ENCODE measurements at places on chromosomes 3 and 15.

GRCh38 chr3:57919987-57920386, 88.2 kb upstream of the FLNB start:
- peak; percentile 41 for DNase-seq

DNA sequence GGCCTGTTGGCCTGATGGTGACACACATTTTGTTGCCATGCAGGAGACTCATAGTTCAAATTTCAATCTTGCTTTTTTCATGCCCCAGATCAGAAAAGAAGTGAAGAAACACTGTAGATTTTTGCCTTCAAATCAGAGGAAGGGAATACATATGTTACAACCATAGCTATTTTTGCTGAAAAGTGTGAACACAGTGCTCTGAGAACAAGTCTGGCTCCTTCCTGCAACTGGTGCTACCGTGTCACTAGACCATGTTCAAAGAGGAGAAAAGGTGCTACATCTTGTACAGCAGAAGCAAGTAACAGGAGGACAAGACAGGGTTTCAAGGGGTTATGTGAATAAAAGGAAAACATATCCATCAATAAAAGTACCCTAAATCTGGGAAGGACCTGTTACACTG, 44.6 kb downstream of the CD47 start:
- no peak for DNase-seq

GRCh38 chr3:81197386-81197785, 564.1 kb downstream of the GBE1 start:
- no peak for DNase-seq

- DNase-seq, result no peak
Measured at GRCh38 chr3:123342631-123343080, 106.2 kb downstream of the ADCY5 start.

DNA sequence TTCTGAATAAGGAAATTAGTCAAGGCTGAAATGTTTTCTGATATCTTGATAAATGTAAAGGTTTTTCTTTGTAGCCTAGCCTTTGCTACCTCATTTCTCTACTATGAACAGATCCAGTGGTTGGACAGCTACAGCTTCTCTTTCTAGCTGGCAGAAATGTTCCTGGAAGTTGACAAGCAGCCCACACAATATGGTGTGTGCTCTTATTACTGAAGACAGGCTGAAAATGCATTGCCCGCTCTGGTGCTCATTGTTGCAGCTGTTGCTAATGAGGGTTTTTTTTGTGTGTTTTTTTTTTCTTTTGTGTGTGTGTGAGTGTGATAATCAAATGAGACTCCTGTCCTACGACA, 844.3 kb upstream of the SEMA6D start:
- DNase-seq, result no peak

DNA sequence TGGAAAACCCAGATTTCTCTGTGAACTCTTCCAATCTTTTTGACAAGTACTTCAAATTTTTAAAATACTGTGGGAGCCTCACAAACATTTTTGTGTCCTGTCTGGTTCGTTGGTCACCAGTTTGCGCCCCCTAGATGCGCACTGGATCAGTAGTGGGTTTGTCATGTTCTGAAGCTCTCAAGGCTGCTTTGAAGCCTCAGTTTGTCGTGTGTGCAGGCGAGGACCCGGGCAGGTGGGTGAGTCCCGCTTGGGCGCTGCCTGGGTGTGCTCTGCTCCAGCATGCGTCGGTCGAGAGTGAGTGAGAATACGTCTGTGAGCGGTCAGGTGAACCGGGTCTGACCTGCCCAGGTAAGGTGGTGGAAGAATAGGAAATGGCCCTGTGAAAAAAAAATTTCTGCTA, 17.3 kb upstream of the AEN start:
- no peak for DNase-seq

- DNase-seq, result no peak
Measured at GRCh38 chr15:40964634-40965033, 11.4 kb downstream of the CHAC1 start.

DNA sequence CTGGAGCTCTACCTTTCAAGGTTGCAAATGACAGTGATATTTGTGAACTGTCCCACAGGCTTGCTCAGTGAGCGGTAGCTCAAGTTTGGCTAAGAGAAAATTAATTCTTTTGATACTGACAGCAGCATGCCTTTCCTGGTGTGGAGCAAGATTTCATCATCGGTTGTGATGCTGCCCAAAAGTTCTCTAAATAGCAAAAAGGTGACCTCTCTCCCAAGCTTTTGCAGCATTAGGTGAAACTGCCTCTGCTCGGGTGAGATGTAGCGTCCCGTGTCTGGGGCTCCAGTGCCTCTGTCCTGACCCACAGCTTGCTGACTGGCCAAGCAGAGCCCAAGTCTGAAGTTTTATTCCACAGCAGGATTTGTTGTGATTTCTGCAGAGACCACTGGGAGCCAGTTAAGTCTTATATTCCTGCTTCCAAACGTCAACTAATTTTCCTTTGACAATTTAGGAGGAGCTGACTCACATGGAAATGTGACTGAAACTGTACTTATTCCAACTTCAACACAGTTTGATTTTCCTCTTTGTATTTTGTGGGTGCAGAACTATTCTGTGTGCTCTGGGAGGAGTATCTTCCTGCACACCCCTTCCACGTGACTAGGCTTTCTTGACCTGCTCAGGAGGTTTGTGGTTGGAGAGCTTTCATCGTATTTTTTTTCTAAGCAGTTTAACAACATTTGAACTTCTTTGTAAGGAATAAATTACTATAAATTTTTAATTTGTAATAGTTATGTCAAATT, 5.9 kb downstream of the SYNM start:
- DNase-seq, result peak; percentile 45

DNA sequence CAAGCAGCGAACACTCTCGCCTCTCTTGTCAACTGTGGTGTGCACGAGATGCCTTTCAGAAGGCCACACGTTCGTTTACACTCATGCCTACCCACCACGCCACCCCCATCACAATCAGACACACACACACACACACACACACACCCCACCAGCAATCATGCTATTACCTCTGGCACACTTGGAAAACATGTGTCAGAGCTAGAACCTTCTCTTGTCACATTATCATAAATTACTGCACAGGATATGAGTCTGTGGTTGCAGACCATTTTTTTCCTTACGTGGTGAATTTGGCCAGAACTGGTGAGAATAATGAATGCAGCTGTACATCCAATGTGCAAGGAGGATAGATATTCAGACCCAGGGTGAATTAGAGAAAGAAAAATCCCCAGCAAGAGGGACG, 52.4 kb downstream of the TRIM69 start:
- DNase-seq, result no peak

DNA sequence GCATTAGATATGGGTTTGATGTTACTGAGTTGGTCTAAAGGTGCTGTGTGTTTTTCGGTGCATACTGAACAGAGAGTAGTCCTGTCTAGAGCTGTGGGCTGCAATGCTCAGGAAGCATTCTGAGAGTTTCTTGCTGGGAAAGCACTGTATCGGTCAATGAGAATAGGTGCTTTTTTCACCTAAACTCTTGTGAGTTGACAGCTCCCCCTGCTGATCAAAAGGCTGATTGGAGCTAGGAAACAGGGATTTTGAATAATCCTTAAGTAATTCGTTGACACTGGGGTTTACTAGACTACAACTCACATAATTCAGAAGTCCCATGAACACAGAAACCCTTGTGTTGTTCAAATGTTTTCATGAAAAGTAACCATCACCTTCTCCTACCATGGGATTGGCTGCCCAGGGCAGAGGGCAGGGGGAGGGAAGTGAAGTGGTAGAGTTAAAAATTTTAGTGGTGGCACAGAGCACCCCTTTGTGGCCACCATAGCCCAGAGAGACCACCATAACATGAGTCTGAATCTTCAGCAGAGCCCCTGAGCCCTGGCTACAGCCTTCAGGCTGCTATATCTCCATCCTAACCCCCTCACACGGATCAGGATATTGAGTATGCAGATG, 13.0 kb upstream of the MANF start:
- peak; percentile 92 for DNase-seq
